ENCODE measurements at places on chromosomes 5 and 9.

DNA sequence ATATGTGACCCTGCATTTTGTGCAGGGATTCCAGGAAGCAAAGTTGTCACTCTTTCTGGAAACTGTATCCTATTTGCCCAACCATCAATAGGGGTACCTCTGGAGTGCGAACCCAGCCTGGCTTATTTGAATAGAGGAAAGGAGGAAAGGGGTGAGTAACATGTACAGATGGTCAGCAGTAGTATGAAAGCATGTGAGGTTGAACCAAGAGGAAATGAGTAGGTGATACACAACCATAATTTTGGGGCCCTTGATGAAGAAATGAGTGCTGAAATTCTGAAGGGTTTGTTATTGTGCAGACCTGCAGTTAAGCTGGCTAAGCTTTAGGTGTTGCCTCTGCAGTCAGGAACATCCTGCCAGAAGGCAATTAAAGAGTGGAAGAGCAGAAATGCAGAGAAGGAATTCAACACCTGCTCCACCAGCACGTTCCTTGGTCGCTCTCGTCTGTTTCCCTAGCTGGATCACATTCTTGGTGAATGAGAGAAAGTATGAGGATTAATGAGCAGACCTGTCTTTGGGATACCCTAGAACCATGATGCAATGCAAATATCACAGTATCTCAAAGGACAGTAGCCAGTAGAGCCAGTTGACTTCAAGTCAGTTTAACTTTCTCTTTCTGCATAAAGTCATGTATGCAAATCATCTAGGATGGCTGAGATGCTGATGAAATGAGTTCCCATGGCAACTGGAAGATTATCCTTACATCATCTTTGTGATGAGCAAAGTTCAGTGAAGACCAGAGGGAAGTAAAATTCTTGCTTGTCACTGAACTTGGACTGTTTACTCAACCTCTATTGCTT is 13.2 kb upstream of the IL12B start:
- DNase-seq, result no peak

DNA sequence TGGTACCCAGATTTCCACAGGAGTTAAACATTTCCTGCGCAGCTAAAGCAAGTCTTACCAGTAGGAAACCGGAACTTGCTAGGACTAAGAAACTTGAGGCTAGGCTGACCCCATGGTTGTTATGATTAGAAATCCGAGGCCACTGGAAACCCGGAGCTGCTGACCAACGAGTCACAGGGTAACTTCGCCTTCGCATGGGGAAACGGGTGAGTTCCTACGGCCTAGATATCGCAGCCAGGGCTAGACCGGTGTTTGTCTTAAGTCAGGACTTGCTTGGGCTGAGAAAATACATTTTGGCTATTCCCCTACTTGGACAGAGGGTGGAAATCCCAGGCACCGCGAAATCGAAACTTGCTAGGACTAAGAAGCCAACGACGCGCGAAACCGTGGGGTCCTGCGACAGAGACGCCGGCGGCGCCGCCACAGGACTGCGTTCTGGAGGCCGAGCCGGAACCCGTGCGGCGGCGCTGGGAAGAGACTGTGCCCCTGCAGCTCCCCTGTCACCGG is 1.6 kb upstream of the ANXA2R start:
- DNase-seq, result no peak

- no peak for DNase-seq
Measured at GRCh38 chr9:113341712-113342410, 1.8 kb upstream of the WDR31 start.

DNA sequence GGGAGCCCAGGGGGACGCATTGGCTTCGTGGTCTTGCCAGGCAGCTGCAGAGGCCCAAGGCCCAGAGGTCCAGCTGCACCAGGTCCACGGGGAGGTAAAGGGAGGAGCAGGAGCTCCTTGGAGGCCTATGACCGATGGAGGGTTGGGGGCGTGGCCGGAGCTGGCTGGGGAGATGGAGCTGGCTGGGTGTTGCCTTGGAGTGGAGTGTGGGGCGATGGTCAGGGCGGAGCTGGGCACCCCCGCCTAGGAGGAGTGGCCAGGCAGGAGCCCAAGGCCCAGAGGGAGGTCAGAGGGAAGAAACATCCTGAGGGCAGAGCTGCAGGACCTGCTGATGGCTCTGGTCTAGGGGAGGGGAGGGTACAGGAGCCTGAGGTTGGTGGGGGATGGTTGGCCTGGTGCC is 44.6 kb downstream of the KCNT1 start:
- no peak for DNase-seq

DNA sequence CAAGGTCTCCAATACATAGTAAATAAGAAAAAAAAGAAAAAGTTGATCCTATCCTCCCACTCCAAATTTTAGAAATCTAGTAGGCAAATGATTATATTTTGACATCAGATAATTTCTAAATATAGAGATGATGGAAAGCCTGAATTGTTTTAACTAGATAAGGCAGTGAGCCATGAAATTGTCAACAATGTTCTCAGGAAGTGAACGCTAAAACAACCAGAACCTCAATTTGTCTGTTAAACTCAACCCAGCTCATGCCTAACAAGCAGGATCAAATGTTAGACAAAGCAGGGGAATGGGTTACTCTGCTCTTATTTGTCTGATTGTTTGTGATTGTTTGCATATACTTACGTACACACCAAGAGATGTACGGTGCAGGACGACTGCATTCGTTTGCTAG is 49.2 kb downstream of the ESM1 start:
- no peak for DNase-seq

Data from activated CD4-positive, alpha-beta T cell treated with anti-CD3 and anti-CD28 coated beads for 24 hours (primary cell).